ENCODE measurements at places on chromosomes 12 and 14. TPM values are rescaled to one million over a fixed set of nuclear protein-coding genes. Genes with fewer than 3 reads are reported as not detected.

Gene FAM90A1
- polyA plus RNA-seq: 0.59 TPM

Gene PLEKHA5
- 17.2 TPM for polyA plus RNA-seq

Gene LAG3
- 0.37 TPM for polyA plus RNA-seq

Gene SERPINA10
- not detected for polyA plus RNA-seq

Gene DPF3
- polyA plus RNA-seq: 2.2 TPM

Gene ZNF385A
- polyA plus RNA-seq: 12.3 TPM

Gene TMEM233
- polyA plus RNA-seq: 2.9 TPM
